Stromal cell of bone marrow (primary cell): ENCODE measurements at places on chromosomes 5 and 9.

DNA sequence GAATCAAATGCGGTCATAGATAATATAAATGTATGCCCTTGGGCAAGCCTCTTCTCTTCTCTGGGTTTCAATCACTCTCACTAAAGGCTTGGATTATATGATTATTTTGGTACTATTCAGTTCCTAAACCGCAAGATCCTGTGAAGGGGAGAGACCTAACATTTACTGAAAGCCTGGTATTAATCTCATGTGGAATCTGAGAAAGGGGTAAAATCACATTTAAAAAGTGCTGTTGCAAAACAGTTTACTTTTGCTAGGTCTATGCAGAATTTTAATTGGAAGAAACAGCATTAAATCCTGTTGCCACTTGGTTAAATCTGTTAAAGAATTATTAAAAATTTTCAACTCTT lies 50.7 kb downstream of the SLC44A1 start:
- DNase-seq = no peak

DNA sequence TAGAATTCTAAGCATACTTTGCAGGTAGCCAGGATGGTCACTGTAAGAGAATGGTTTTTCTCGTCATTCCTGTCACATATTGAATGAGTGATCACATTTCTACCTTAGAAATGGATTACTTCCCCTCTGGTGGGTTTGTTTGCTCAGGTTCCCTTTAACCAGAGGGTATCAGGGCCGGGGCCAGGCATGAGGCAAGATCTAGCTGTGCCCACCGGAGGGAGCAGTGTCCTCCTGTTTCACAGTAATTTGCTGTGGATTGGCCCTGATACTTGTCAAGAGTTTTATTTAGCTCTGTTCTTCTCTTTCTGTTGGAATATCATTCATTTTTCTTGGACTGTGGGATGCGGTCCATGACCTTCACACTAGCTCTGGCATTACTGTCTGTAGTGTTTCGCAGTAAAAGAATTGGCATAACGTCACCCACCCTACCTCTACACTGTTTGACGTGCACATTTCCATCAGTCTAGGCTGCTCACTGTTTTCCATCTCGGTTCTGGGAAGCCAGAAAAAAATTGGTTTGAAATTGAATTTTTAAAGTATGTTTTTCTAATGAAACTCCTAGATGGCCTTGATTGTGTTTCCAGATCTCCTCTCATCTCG lies 42.4 kb upstream of the ZBED3 start:
- DNase-seq = no peak

DNA sequence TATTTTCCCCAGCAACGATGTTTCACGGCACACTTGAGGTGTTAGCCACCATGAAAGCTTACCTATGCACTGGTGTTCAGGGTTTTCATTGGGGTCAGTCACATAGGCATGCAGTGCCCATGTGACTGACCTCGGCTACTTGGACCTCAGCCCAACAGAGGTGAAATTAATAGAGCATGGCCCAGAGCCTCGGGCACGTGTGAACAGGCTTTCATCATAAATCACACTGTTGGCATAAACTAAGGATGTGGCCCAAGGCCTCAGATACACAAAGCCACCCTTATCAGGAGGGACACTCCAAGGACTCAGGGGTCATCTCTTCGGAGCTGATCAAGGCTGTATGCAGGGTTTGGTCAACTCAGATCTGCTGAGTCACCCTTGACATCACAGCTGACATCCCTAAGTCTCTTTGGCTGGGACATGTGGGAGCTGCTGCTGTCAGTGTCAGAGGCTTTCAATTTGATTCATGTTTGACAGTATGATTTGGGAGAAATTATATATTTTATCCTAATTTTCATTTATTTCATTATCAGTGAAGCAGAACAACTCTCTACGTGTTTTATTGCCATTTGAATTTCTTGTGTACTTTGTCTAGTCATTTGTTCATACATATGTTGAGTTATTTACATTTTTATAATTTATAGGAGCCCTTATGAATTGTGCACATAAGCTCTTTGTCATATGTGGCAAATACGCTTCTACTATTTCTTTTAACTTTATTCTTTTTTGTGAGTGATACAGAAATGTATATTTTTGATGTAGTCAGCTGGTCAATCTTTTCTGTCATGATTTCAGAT lies 59.7 kb upstream of the ANKRD33B start:
- no peak for DNase-seq

- no peak for DNase-seq
Observed at GRCh38 chr5:150945947-150946346, 41.2 kb upstream of the ZNF300 start.

- no peak for DNase-seq
Observed at GRCh38 chr5:1021136-1021968, 12.8 kb downstream of the NKD2 start.

- no peak for DNase-seq
Observed at GRCh38 chr5:91332267-91333045, 50.7 kb downstream of the ARRDC3 start.
